ENCODE measurements at places on chromosomes 11 and 22. TPM values are rescaled to one million over a fixed set of nuclear protein-coding genes. Genes with fewer than 3 reads are reported as not detected.

- DNase-seq, result peak; percentile 0
Measured at GRCh38 chr11:77081381-77081851, 14.6 kb downstream of the CAPN5 start.

- DNase-seq, result no peak
Measured at GRCh38 chr11:57134284-57134683, 47.5 kb upstream of the LRRC55 start.

DNA sequence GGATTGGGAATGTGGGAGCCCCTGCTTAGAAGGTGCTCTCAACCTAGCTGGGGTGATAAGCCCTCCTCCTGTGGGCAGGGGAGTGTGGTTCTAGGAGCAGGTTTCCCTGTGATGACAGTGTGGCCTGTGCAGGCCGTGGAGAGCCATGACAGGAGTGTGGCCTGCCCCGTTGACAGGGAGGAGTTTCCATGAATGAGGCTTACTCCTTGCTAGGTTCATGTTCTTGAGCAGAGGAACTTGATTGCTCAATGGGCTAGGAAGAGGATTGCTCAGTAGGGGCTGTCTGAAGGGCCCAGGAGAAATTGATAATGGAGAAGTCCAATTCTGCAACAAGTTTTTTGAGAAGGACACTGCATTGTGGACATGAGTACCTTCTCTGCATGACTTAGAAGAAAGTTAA lies 92.0 kb downstream of the PPP6R3 start:
- no peak for DNase-seq

Gene HTR3A
- not detected for total RNA-seq
